Mammary epithelial cell (primary cell): ENCODE measurements at places on chromosomes 5 and 9. TPM values are rescaled to one million over a fixed set of nuclear protein-coding genes. Genes with fewer than 3 reads are reported as not detected.

NUTM2G gene
- total RNA-seq: not detected

TAS2R1 gene
- not detected in 2 replicates for total RNA-seq

DOK3 gene
- 3.1 and 4.7 TPM in 2 replicates for total RNA-seq

GRCh38 chr9:127694890-127695720 lies 11.7 kb upstream of the CFAP157 start:
- DNase-seq: no peak

GRCh38 chr9:113570106-113570505 lies 106.6 kb downstream of the RGS3 start:
- no peak for DNase-seq

DNA sequence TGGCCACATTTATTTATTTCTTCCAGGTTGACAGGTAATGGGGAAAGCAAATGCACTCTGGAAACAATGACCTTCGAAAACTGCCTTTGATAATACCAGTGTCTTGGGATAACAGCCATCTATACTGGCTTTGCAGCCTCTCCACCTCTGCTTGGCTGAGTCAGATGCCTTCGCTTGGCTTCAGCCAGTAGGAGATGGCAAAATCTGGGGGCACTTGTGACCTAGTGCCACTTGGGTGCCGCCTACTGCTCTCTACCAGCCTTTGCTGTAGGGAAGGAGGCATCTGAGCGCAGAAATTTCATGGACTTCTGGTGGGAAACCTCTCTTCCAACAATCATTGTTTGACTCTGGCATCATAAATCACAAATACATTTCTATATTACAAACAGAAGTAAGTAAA lies 21.8 kb downstream of the FYB1 start:
- DNase-seq: no peak

DNA sequence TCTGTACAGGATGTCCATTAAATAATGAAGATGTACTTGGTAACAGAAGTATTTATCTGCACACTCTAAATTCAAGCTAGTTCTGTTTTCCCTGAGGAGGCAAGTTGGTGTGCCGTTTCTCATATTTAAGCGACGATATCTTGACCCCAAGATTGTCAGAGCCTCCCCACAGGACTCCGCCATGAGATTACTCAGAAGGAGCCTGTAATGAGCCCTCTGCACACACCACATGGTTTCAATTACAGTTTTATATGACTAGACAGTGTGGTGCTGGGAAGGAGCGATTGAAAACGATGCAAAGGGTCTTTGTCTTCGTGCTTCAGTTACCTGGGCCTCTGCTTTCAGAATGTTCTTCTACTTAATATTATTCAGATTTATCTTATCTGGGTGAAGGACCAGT lies 840.4 kb upstream of the WWC1 start:
- DNase-seq: no peak

GRCh38 chr9:97831843-97832636 lies 21.0 kb upstream of the FOXE1 start:
- no peak for DNase-seq

DNA sequence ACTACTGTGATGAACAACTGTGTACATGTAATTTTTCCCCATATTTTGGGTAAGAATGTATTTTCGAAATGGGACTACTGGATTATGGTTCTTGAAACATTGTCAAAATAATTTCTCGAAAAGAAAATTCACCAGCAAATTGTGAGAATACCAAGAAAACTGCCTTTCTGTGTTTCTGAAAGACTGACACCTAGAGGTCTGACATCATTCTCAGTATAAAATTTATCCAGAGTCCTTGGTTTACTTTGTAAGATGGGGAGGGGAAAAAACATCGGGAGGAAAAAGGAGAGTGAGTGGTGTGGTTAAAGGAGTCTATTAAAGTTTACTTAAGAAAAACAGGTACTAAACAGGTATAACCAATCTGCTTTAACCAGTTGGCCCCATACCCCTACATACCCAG lies 149.2 kb downstream of the CEP120 start:
- no peak for DNase-seq

- DNase-seq: no peak
Measured at GRCh38 chr9:136119883-136120393, 1.3 kb upstream of the TMEM250 start.
